Caco-2 (cell line): ENCODE measurements at places on chromosomes 11 and 22.

GRCh38 chr22:23649071-23649501, 17.0 kb upstream of the DRICH1 start:
- H3K4me3 ChIP-seq = no peak overlapping the region
- H3K36me3 ChIP-seq = no peaks in the 10 kb centered on the region
- no peaks in the 10 kb centered on the region for H3K4me1 ChIP-seq

DNA sequence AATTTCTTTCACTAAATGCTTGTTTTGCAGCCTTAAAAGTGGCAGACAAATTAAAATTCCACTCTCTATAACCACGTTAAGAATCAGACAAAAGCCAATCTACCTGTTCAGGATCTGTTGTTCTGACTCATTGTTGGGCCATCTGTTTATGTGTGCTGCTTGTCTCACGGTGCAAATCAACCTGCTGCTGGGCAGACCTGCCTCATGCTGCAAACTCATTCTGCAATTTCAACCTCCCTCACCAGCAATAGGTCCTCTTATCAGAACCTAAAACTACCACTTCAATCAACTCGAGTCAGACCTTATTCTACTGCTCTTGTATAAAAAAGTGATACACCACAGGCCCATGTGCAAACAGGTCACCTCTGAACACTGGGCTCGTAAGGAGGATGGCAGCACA, 75.1 kb downstream of the LARGE2 start:
- DNase-seq = no peak
- H3K36me3 ChIP-seq = no peaks in the 10 kb centered on the region
- H3K4me1 ChIP-seq = peaks cover 17% of the 10 kb centered on the region
- H3K4me3 ChIP-seq = no peak overlapping the region
- no peak overlapping the region for H3K27ac ChIP-seq

- H3K27ac ChIP-seq = no peak overlapping the region
- DNase-seq = no peak
- no peak overlapping the region for H3K4me3 ChIP-seq
- H3K27me3 ChIP-seq = no peaks in the 10 kb centered on the region
- H3K4me1 ChIP-seq = peaks cover 10% of the 10 kb centered on the region; the same call in 1 of the 2 replicates
Observed at GRCh38 chr22:33562501-33562900, 357.8 kb downstream of the LARGE1 start.

GRCh38 chr11:74749127-74749964, 697 bp downstream of the RNF169 start:
- H3K36me3 ChIP-seq = no peaks in the 10 kb centered on the region
- H3K4me1 ChIP-seq = peaks cover 14% of the 10 kb centered on the region
- H3K27ac ChIP-seq = peak overlapping the region; percentile 76
- peak overlapping the region; percentile 88 for H3K4me3 ChIP-seq
- H3K27me3 ChIP-seq = no peaks in the 10 kb centered on the region
- DNase-seq = peak; percentile 79
